Cortex of kidney (tissue), 1 donor: ENCODE measurements at places on chromosomes 2 and 18.

- no peak for DNase-seq
Measured at GRCh38 chr2:37441055-37441454, 96.6 kb downstream of the QPCT start.

DNA sequence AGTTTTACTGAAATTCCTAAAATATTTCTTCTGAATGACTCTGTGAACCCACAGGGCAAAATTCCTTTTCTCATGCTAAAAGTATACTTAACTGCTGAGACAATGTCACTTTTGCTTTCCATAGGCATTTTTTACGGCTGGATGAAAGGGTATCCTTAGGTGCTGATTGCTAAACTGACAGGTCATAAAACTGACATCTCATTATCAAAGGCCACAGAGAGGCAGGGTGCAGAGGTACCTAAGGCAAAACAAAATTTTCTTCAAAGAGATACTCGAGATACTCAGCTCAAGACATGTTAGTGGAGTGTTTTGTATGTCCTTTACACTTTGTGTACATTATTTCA is 62.0 kb upstream of the WDR75 start:
- no peak for DNase-seq

DNA sequence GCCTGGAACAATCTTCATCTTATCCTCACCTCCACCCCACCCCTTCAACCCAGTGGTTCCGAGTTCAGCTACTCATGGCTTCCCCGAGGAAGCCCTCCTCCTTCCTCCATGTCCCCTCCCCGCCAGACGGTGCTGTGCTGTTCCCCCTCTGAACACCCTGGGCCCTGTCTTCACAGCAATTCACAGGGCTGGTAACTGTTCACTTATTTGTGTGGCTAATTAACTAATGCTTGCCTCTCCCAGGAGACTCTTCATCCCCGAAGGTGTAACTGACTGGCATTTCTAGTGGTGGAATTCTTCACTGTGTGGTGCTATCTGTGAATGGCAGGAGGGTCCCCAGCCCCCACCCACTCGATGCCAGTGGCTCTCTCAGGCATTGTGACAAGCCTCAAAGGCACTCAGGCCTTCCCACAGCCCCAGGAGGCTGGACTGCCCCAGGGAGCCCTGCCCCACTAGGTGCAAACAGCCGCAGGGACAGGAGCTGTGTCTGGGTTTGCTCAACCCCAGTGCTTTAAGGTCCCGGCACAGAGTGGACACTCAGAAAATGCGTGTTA is 133.7 kb upstream of the ID2 start:
- DNase-seq = no peak

GRCh38 chr2:233938676-233939370 is 21.6 kb downstream of the TRPM8 start:
- DNase-seq = no peak

DNA sequence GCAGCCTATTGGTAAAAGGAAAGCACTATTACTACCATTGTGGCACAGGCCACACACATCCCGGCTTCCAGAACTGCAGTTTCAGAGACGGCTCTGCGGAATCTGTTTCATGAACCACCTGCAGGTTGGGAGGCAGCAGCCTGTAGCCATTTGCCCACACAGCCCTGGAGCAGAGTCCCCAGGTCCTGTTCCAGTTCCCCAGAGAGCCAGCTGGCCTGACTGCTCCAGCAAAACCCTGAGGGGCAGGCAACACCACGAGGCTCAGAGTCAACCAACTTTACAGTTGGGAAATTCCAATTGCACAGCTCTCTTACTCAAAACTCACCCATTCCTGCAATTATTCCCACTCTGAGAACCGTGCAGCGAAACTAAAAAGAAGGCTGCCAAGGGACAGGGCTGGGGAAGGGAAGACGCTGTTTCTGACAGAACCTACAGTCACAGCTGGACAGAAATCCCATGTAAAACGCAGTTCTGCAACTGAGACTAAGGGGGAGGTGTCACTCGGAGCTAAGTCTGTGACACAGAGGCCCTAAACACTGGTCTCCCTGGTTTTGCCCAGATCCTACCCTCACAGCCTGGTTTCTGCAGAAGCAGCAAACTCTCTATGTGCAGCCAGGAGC is 219.4 kb downstream of the TMEM163 start:
- DNase-seq = no peak

DNA sequence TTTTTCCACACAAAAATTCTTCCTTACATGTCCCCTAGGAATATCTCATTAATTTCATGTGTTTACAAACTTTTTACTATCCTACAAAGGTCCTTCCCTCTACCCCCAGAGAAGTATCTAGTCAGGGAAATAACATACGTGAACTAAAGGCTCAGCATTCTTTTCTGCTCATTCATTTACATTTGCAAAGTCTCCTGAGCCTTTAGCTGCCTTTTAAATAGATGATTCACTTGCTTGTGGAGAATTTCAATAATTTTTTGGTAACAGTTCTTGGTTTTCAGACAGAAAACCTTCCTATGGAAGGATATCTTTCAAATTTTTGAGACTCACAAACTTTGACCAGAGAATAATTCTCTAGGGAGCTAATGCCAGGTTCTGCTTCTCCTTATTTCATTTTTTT is 81.5 kb upstream of the RMDN2 start:
- no peak for DNase-seq

- no peak for DNase-seq
Measured at GRCh38 chr2:102367331-102367971, 11.9 kb downstream of the IL18R1 start.

DNA sequence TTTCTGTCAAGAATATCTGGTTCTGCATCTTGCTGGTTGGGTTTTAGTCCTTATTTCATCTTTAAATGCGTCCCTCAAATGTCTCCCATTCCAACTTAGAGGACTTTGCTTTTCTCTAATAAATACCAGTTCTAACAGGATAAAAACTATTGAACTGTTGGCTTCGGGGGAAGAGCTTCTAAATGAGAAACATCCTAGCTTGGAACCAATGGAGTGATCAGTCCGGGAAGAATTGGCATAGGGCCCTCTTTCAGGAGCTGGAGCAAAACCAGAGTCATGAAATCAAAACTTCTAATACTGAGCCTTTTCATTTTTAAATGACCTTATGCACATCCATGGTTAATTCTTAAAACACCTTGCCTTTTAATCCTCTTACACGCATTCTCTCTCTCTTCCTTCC is 401.6 kb upstream of the SMIM21 start:
- DNase-seq = no peak

- no peak for DNase-seq
Measured at GRCh38 chr2:27051902-27052645, 606 bp downstream of the AGBL5 start.

GRCh38 chr2:128037649-128038048 is 9.8 kb upstream of the SAP130 start:
- DNase-seq = no peak

DNA sequence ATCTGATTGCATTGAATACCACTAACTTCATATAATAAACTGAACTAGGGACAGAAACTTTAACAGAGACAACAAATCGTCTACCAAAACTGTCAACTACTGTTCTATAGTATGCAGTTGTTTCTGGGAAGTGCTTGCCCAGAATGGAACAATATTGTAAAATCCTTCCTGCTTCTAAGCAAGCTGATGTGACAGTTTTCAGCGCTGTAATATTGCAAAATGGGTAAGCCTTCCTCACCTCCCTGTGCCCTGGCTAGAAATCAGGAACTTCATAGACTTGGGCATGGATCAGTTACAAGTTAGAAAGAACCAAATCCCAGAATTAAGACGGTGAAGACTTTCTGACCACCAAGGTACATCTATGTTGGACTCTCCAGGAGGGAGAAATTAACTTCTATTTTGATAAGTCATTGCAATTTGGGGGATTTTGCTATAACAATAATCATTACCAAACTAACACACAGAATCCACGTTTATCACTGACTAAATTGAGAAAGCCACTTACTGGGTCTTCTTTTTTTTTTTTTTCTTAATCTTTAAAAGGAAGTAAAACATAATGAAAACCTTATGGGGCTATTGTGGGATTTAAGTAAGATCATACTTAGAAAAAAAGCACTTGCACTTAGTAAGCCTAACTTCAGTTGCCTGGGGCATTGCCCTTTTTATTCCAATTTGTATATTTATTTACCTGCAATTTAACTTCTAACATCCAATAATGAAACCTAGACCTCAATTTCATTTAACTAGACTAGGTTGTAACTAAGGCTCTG is 261.5 kb downstream of the TRIB2 start:
- DNase-seq = no peak

DNA sequence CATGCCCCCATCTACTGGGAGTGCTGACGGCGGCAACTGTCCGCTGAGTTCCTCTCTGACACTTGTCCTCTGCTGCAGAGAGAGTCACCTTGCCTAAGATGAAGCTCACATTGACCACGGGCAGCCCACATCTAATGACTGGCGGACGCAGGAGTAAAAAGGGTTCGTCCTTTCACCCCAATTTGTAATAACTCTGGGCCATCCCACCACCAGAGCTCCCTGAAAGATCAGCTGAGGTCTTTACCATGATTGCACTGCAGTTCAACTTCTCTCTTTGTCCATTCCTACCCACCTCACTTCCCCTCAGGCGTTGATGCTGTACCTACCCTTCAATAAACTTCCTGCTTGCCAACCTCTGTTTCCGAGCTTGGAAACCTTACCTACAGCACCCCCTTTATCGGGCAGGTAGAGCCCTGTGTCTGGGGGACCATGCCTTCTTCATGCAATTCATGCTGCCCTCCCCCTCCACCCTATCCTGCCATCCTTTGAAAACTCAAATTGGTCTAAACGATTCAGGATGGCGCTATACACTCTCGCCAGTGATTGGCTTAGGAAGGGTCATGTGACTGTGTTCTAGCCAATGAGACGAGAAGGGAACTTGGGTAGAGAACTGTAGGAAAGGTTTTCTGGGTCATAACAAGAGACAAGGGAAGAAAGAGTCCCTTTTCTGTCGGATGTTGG is 10.3 kb upstream of the B3GNT2 start:
- DNase-seq = no peak

DNA sequence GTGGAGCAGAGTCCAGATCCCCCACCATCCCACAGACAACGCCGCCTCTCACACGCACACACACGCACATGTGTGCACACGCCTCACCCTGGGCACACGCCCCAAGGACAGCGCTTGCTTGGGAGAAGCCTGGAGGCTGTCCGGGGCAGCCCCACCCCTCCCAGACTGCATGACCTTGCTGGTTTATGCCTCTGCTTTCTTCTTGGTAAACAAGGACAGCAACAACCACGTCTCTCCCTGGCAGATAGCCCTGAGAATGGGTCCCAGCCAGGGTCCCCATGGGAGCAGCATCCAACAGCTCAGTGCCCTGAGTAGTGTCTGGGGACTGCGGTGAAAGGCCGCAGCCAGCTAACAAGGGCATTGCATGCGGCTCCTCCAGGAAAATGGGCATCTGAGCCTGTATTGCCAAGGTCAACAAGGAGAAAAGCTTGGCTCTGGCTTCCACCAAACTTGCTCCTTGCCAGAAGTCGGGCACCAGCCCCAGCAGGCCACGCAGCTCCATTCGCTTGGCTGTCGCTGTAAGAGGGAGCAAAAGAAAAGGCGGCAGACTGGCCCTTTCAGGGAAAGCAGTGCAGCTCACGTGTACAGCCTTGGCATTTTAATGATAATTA is 234.6 kb downstream of the EIPR1 start:
- no peak for DNase-seq

- DNase-seq = no peak
Measured at GRCh38 chr2:37324536-37324785, 172 bp downstream of the PRKD3 start.

GRCh38 chr2:47264686-47265085 is 109.6 kb upstream of the STPG4 start:
- no peak for DNase-seq

GRCh38 chr18:12656938-12657683 is 796 bp downstream of the SPIRE1 start:
- no peak for DNase-seq

DNA sequence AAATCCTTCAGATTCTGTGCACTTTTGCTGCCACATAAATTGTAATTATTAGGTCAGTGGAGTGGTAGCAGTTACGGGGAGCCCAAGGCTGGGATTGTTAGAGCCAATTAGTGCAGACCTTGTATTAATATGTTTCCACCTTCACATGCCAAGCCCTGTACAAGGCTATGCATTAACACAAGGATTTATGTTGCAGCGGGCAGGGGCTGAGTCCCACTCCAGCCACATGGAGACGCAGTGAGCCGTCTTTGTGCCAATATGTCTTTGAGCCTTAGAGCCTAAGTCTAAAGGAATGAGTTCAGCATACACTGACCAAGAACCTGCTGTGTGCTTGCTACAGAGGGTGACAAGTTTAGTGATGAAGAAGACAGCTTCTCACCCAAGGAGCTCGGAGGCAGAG is 238.2 kb downstream of the TSN start:
- DNase-seq = no peak

- DNase-seq = no peak
Measured at GRCh38 chr2:60947056-60947455, 65.7 kb downstream of the REL start.

- DNase-seq = no peak
Measured at GRCh38 chr18:21798126-21798525, 57.5 kb downstream of the MIB1 start.

GRCh38 chr18:8845506-8845905 is 140.2 kb downstream of the MTCL1 start:
- DNase-seq = no peak

GRCh38 chr2:227464851-227465250 is 7.1 kb upstream of the AGFG1 start:
- no peak for DNase-seq

- no peak for DNase-seq
Measured at GRCh38 chr2:10233131-10234012, 69.3 kb upstream of the HPCAL1 start.

GRCh38 chr2:240685771-240686371 is 3.2 kb upstream of the AQP12B start:
- no peak for DNase-seq

GRCh38 chr2:190635781-190636180 is 13.1 kb upstream of the NAB1 start:
- no peak for DNase-seq

GRCh38 chr2:140650825-140651224 is 1480.0 kb downstream of the LRP1B start:
- no peak for DNase-seq

DNA sequence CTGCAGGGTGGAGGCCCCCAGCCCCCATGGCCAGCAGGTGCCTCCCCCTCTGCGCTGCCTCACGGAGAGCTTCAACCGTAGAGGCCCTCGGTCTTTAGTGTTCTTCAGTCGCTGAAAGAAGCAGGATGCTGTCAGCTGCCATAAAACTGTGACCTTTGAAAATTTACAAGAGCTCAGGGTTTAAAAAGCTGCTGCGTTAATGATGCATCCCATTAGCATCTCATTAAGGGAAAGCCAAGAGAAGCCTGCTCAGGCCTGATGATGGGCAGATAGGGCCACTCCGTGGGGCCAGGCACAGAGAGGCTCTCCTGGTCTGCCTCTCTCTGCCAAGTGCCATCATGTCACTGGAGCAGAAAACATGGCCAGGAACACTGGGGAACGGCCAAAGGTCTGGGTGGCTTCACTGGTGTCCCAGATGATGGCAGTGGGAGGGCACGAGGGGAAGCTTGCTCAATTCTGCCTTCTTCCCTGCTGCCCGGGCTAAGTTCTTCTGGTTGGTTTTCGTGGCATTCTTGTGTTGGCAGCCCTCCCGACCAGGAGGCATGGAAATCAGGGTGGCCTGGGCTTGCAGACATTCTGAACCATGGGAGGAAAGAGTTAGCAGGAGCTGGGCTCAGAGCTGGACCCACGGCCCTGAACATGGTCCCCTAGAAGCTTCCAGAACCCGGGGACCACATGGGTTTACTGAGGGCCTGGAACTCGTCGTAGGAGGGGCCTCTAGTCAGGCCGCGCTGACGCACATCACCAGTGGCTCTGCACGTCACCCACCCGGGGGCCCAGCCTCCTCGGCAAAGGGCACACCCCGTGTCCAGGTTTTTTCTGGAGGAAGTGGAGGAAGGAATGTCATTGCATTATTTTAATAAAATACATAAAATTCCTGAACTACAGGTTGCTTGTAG is 250.7 kb downstream of the KLHL29 start:
- DNase-seq = no peak

- no peak for DNase-seq
Measured at GRCh38 chr18:38198956-38199355, 633.4 kb upstream of the CELF4 start.
